Gastroesophageal sphincter (tissue), 4 donors: ENCODE measurements at places on chromosomes 3 and 15. TPM values are rescaled to one million over a fixed set of nuclear protein-coding genes. Genes with fewer than 3 reads are reported as not detected.

PLA2G4D gene
- not detected for total RNA-seq

ABHD5 gene
- 35.5 TPM for total RNA-seq

DNA sequence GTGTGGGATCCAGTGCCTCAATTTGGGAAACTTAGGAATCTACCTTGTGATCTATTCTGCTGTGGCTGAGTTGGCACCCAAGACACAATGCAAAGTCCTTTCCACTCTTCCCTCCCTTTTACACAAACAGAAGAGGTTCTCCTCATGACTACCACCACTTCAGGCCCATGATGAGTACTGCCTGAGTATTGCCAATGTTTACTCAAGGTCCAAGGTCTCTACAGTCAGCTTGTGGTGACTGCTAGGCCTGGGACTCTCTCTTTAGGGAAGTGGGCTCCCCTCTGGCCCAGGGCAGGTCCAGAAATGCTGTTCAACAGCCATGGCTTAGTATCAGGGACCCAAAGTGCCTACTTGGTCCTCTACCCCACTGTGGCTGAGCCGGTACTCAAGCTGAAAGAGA is 56.8 kb upstream of the PEX5L start:
- no peak for ATAC-seq

CLDN18 gene
- total RNA-seq, result not detected

TWF2 gene
- 46.8 TPM for total RNA-seq

PRSS50 gene
- not detected for total RNA-seq

DNA sequence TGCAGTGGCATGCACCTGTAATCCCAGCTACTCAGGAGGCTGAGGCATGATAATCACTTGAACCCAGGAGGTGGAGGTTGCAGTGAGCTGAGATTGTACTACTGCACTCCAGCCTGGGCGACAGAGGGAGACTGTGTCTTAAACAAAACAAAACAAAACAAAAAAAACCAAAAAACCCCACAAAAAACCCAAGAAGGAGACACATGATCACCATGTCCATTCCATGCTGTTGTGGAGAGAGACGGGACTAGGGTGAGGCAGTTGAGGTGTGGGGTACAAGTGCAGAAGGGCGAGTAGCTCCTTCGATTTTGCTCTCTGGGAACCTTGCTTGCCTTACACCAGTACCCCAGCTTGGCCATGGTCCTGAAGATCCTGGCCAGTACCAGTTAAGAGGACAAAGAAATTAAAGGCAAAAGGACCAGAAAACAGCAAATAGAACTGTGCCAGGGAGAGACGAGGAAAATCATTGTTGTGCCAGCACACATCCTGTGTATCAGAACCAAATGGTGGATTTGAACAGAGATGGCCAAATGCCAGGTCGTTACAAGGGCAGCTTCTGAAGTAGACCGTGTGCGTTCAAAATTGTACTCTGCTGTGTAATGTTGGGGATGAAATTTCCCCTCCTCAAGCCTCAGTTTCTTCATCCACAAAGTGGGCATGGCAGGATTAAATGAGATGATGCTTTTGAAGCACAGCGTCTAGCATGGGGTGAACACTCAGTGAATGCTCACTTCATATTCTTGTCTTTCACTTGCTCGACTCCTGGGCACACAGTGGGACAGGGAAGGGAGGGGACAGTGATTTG is 42.9 kb upstream of the CTSH start:
- no peak for ATAC-seq

- no peak for ATAC-seq
Observed at GRCh38 chr3:52367891-52368880, 52.1 kb downstream of the DNAH1 start.

ADCY5 gene
- total RNA-seq, result 222 TPM

GRCh38 chr15:63969652-63970421 is 76.4 kb downstream of the DAPK2 start:
- no peak for ATAC-seq

DUSP7 gene
- 10.2 TPM for total RNA-seq

DNA sequence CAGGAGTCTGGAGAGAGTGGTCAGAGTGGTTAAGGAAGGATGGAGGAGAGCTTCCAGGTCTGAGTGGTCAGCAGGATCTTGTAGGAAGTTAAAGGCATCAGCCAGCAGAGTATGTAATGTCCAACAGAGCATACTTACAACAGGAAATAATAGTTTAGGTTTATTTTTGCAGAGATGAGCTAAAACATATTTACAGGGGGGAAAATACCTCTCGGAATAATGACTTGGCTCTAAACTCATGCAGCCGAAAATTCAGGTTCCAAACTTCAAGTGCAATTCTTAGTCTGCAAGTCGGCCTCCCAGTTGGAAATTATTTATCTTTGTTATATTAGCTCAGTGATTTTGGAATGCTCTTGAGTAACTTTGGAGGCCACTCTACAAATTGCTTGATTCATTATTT is 385.0 kb upstream of the C2CD4B start:
- ATAC-seq, result no peak

DNA sequence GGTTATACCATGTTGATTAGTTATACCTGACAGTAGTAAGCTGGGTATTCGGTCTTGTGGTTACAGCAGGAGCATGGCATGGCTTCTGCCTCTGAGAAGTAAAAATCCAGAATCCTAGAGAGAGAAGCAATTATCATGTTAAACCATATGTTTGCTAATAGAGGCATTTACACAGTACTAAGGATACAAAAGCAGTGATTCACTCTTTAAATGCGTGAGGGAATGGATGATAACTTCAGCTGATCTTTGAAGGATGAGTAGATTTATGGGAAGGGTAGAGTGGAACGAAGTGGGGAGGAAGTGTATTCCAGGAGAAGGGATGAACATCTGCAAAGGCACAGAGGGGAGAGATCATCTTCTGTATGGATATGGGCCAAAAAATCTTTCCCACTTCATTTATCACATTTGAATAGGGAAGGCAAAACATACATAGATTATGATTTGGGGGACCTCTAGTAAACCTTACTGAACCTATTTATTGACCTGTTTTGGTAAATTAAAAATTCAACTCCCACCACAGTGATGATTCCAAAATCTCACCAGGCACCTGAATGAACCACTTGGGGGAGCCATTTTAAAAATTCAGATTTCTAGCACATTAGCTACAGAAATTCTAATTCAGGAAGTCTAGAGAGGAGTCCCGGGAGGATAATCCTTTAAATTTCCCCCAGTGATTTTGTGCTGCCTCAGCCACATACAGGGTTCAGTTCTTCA is 35.1 kb downstream of the IGSF10 start:
- ATAC-seq, result no peak

DNA sequence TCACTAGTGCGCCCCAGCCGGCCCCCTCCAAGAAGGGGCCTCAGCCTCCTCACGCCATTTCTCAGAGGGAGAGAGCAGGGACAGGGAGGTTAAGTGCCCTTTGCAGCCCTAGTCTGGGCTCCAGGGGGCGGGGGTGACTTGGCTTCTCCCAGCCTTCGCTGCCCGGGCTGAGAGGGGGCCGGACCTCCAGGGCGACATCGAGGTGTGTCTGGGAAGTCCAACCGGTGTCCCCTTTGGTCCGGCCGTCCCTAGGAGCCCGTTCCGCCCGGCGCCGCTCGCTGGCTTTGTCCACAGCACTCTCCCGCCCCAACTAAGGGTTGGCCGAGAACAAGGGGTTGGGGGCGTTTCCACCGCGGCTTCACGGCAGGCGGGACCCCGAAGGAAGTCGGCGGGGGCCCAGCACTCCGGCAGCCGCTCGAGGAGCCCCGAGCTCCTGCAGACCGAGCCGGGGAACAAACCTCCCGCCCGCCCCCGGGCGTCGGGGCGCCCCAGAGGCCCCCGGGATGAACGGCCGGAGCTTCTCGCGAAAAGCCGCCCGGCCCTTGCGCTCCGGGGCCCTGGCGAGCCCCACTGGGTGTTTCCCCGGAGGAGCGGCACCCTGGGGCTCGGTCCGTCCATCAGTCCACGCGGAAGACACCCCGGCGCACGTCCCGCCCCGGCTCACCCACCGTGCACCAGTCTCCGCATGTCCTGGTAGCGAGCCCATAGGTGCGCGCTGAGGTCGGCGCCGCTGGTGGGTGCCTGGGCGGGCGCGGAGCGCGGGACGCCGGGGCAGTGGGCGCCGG is 627 bp downstream of the NT5DC2 start:
- ATAC-seq, result no peak

DNA sequence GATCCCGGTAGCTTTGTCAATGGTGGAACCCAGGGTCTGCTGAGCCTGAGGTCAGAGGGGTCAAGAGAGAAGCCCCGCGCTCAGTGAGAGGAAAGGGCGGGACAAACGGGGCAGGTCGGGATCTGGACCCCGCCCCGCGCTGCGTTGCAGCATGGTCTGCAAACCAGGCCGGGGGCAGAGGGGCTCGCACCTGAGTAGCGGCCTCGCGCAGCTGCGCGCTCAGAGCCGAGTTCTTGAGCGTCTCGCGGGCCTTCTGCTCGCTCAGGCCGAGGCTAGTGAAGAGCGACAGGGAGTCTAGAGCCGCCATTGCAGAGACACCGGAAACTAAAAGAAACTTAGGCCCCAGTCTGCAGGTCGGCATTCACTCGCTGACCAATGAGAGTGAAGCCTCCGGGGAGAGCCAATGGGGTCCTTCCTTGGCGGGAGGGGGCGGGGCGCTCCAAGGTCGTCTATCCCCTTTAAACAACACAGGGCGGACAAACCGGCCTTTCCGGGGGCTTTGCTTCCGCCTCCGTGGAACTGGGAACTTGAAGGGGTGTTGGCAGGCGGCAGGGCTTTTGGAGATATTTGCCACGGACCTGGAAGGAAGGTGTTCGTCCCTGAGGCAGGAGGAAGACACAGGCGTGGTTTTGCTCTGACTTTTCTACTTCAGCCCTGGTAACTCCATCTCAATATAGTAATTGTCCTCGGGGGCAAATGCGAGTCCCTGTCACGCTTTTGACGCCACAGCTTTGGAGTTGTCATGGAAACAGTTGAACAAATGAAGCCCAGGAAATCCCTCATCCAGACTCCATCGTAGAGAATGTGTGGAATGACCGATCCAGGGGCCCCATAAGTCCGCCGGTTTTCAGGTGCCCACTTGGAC is at the start of gene QARS1:
TSS of gene QARS1 (minus strand) at position 331 of the 865 bp plus-strand sequence. CDS start at position 307, 24 bp downstream.
- peak; percentile 99 for ATAC-seq

DNA sequence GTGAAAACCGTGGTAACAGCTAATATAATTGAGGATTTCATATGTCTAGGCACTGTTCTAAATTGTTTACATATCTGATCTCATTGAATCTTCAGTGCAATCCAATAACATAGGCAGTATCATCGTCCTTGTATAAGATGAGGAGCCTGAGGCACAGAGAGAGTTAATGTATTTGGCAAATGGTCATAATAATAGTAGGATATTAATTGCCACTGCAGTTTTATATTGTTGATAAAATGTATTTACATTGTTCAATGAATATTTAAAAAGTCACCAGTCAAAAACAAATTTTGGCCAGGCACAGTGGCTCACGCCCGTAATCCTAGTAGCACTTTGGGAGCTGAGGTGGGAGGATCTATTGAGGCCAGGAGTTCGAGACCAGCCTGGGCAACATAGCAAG is 88.5 kb downstream of the EEFSEC start:
- ATAC-seq, result no peak

GRCh38 chr15:71677766-71678165 is 132.6 kb upstream of the NR2E3 start:
- ATAC-seq, result no peak

DNA sequence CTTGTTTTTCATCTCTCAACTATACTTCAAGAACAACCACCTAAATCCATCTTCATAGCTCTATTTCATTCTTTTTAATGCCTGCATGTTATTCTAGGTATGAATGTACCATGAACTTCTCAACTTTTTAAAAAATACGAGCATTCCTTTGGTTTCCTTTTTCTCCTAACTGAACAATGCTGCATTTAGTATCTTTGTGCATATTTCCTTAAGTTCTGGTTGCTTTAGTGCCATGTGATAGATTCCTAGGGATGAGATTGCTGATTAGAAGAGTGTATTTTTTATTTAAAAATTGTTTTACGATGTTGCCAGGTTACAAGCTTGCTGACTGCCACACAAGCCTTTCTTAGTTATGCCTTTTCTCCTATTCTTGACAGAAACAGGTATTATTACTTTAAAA is 34.7 kb downstream of the PEX5L start:
- no peak for ATAC-seq

TMEM108 gene
- total RNA-seq, result 2.7 TPM

TTC23 gene
- 15.8 TPM for total RNA-seq

DNA sequence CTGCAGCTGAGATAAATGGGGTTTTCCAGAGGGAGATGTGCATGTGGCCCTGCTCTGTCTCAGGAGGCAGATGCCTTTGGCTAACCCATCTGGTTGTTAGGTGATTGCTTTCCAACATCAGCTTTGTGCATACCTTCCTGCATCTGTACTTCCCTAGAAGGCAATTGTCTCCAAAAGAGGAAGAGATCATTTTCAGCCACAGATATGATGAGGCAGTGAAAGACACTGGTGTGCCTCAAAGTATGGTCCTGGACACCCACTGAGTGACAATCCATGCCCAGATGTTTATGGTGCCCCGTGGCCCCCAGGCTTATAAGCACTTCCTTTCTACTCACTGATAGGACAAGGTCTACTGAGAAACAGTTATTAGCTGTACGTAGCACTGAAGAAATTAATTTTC is 117.5 kb upstream of the NR2F2 start:
- no peak for ATAC-seq

DNA sequence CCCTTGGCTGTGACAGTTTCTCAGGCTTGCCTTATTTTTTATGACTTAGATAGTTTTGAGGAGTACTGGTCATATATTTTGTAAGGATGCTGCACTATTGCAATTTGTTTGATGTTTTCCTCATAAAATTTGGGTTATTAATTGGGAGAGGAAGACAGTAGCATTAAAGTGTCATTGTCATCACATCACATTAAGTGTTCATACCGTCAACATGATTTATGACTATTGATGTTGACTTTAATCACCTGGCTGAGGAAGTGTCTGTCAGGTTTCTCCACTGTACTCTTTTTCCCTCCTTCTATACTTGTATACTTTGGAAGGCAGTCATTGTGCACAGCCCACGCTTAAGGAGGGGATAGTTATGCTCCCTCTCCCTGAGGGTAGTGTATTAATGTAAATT is 26.9 kb downstream of the TRIM69 start:
- ATAC-seq, result no peak

GRCh38 chr3:178699810-178700209 is 163.6 kb downstream of the KCNMB2 start:
- no peak for ATAC-seq

- ATAC-seq, result no peak
Observed at GRCh38 chr3:38085943-38086324, 46.9 kb downstream of the DLEC1 start.

DNA sequence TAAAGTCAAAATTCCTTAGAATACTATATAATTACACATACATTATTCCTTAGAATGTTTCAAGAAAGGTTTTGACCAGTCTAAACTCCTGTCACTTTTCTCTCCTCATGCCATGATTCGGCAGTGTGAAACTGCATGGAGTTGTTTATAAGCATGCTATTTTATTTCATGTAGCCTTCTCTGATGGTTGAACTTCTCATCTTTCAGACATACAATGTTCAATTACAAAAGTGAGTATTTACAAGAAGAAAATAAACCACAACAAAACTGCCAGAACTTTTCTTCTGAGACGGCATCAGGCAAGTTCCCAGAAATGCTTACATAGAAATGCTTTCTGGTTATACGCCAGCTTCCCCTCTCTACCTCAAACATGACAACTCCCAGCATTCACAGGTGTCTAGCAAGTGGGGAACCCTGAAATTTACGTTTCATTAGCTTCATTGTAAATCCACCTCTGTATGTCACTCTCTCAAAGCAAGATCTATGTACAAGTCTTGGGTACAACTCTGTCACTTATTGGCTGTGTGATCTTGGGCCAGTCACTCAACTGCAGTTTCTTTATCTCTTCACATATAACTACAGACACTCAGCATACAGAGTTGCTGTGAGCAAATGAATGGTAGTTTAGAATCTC is 42.7 kb downstream of the HDGFL3 start:
- ATAC-seq, result no peak

- ATAC-seq, result no peak
Observed at GRCh38 chr15:24962880-24963279, 8.1 kb downstream of the SNRPN start.
